AG08395 (cell line): ENCODE measurements at places on chromosomes 6 and 20.

GRCh38 chr6:38804358-38804757, 89.2 kb downstream of the DNAH8 start:
- DNase-seq = no peak

GRCh38 chr6:88163616-88164015, 2.5 kb downstream of the CNR1 start:
- no peak for DNase-seq

DNA sequence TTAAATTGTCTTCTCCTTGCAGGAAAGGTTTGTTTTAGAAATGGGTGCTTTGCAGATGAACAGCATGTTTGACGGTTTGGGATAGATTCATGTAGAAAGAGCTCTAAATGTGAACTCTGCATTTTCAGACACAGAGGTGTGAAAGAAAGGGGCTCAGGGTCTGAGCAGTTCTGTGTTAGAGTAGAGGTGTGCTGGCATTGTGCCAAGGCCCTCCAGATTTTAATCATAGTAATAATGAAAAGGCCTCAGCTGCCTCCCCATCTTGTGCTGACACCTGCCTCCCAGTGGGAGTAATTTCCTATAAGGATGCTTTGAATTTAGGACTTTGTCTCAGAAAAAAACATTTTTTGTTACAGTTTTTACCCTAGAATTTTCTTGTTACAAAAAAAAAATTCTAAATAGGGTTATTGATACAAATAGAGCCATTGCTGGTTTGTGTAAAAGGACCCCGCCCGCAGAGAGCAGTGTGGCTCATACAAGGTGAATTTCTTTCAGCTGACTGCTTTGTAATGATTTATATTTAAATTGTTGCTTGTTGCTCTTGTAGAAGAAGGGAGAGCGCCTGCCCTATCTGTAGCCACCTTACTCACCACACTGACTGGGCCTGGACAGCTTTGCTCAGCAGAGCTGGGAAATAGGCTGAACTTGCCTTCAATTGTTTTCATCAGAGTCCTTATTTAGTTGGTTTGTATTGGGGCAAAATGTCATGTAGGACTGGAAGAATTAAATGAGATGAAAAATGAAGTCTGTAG, 294.5 kb downstream of the ZFAND3 start:
- no peak for DNase-seq

DNA sequence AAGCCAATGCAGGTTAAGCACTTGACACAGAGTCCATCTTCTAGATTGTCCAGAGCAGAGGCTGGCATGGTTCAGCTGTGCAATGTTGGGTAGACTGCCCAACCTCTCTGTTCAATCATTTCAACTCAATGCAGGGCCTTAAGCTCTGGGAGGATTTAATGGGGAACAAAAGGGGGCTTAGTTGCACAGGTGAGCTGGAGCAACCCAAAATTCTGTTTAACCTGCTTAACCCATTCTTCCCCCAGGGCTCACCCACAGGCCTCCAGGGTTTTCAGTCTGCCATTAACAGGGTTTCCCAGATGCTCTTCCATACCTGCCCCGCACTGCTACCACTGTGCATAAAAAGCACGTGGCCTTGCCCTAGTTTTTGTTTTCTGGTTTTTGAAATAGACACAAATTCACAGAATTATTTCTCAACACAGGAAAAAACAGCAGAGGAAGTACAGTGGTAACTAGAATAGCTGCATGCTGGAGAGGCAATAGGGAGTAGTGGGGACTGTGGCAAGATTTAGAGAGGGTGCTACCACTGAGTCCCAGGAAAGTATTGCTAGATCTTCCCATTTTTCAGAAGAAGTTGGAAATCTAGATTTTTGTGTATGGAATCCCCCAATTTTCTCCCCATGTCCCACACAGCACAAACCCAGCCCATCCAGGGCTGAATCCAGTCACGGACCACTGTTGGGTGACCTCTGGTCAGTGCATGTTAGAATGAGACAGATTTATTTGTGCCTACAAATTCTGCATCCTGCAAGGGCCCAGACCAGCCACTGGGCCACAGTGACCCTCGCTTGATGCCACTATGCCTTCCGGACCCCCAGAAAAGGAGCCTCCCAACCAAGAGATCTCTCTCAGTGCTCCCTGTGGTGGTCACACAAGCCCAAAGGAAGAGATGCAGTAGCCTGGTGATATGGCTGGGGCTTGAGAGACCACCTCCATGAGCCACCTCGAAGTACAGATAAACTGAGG, 4.6 kb downstream of the PTGIS start:
- DNase-seq = no peak

DNA sequence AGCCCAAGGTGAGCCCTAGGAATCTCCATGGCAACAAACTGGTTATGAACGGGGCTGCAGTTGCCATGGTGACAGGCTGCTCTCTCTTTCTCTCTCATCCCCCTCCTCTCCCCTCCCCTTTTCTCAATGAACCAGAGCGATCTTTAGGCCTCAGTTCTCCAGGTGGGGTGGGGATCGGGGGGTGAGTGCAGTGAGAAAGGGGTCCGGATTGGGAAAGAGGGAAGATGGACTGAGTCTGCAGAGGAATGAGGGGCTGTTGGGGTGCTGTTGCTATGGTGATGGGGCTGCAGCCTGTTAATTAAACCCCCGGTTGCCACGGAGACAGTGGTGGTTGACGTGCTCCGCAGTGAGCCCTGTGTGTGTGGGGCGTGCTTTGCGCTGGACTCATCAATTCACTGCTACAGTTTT, 3.6 kb upstream of the SLC12A5 start:
- DNase-seq = no peak

DNA sequence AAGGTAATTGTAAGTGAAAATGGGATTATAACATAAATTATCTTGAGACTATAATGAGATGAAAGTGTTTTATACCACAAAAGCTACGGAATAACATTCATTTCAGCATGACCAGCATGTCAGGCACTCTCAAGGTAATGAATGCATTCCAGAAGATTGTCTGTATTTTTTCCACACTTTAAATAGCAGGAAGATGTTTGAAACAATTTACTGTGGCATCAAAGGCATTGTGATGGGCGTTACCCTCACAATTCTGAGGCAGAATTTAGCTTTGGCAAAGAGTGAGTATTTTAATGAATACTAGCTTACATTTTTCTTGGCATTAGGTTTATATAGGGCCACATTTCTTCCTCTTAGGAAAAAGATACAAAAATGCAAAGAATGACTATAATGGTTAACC, 627.2 kb downstream of the BCKDHB start:
- peak; percentile 21 for DNase-seq

DNA sequence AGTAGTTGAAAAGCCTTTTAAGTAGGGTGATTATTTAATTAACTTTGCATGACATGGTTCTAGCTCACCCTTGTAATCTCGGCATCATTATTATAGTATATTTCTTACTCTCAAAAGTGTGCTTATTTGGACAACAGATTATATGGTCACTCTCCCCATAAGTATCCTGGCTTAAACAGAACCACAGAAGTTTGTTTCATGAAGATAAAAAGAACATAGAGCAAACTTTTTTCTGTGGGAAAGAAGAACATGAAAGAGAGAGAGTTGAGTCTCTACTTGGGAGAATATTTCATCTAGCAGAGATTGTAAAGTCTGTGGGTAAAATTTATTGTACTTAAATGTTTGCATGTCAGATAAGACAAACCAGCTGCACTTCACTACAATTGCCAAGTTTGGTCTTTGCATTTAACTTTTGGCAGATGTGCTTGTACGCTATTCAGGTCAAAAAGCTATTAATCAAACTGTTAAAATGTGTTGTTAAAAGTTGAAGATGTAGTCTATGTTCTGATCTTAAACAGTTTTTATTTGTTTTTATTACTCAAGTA, 33.4 kb upstream of the PRIM2 start:
- DNase-seq = no peak

DNA sequence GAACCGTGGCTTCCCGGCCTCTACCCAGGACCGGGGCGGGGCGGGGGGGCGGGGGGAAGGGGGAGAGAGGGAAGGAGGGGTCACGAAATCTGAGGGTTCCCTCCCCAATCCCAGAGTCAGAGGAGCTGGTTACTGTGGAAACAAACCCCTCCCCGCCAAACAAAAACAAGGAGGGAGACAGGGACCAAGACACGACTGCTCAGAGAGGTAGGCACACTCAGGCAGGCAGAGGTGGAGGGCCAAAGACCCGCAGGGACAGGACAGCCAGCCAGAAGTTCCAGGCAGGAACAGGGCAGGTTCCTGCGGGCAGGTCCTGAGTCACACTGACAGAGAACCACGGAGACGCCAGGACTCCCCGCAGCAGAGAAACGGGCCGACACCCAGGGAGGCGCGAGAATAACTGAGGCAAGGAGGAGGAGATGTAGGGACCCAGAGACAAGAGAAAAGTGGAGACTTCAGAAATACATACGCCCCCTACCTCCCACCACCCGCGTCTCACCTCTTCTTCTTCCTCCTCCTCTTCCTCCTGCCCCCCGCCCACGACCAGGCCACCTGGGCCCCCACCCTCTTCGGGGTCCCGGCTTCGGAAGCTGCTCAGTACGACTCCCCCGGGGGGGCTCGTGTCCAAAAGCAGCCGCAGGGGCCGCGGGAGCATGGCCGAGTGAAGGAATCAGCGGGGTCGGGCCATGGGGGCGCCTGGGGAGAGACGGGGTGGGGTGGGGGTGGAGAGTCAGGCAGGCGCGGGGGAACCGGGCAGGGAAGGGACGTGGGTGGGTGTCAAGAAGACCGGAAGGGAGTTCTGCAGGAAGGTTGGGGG, 578 bp downstream of the RGL2 start:
- DNase-seq = peak; percentile 95

GRCh38 chr6:100796049-100796823, 84.9 kb downstream of the ASCC3 start:
- no peak for DNase-seq

- no peak for DNase-seq
These were observed 44.6 kb upstream of the HDDC2 start for GRCh38 chr6:125346201-125346925.

- no peak for DNase-seq
These were observed 24.5 kb upstream of the SEC63 start for GRCh38 chr6:107982486-107982885.

DNA sequence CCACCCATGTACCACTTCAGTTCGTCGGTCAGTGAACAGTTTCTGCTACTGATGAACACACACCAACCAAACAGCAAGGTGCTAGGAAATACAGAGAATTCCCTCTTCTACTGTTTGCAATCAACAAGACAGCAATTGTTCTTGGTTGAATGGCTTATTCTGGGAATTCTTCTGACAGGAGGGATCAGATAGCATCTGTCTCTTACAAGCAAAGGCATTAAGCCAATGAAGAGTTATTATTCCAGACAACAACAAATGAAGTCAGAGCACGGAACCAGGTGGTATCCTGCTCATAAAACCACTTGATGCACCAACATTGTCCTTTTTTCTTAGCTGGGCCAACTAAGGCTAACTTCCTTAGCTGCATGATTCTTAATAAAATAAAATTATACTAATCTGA, 37.8 kb downstream of the PTPRK start:
- no peak for DNase-seq

- peak; percentile 67 for DNase-seq
These were observed 81.8 kb downstream of the FYN start for GRCh38 chr6:111791415-111791814.

DNA sequence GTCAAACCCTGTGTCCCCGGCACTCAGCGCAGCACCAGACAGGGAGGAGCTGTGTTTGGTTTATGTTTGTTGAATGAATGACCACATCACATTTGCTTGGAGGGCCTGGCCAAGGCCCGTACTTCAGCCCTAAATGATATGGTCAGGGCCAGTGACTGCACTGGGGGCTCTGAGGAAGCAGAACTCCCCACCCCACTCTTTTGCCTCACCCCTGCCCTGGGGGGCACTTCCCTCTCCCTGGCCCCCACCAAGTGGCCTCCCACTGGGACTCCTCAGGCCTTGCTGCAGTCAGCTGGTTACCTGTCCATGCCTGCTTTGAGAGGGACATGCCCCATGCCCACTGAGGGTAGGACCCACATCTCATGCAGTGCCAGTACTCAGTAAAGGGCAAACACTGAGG, 2.9 kb downstream of the ADISSP start:
- no peak for DNase-seq

GRCh38 chr6:5098501-5099270, 13.5 kb downstream of the PPP1R3G start:
- DNase-seq = no peak

- peak; percentile 52 for DNase-seq
These were observed 86.8 kb downstream of the PLCB1 start for GRCh38 chr20:8218861-8219260.

DNA sequence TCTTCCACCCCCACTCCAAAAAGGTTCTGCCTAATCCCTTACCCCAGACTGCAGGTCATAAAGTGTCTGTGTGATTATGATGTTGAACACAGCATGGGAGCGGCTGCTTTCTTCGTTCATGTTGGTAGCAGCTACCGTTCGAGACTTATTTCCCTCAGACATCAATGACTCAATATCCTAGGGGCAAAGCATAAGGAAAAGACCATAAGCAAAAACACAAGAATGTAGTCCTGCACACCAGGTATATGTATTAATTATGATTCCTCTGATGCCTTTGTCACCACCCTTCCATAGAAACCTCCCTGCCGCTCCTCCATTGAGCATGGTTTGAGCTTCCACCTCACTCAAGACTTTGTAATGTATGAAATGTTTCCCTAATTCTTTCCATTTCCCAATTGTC, 137.2 kb downstream of the KIF13A start:
- no peak for DNase-seq

GRCh38 chr6:56683882-56684281, 41.2 kb upstream of the DST start:
- DNase-seq = peak; percentile 78

DNA sequence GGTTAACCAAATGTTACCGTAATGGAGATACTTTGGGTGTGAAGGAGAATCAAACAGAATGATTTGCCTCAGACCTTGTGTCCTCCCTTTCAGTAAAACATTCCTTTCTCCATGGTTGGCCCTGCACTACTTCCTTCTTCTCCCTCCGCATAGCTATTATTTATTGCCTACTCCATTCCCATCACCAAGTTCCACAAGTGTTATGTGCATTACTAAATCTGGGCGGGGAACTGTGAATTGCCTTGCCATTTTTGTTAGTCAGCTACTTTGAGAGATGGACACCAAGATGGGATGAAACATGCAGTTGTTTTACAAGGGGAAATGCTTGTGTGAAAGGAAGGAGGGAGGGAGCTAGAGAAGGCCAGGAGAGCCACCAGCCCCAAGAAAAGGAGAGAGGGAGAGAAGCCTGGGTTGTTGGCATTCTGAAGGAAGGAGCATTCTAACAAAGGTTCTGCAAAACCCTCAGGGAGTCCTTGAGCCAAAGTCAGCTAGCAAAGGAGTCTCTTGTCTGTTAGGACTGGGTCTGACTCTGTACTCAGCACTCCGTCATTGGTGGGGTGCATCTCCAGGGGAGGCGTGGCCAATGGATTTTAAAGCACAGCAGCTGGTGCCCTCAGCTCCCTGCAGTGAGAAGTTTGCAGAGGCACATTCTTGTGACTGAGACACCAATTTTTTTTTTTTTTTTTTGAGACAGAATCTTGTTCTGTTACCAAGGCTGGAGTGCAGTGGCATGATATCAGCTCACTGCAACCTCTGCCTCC, 83.6 kb upstream of the CHD6 start:
- peak; percentile 40 for DNase-seq
